ENCODE measurements at places on chromosomes 12 and 14. TPM values are rescaled to one million over a fixed set of nuclear protein-coding genes. Genes with fewer than 3 reads are reported as not detected.

DNA sequence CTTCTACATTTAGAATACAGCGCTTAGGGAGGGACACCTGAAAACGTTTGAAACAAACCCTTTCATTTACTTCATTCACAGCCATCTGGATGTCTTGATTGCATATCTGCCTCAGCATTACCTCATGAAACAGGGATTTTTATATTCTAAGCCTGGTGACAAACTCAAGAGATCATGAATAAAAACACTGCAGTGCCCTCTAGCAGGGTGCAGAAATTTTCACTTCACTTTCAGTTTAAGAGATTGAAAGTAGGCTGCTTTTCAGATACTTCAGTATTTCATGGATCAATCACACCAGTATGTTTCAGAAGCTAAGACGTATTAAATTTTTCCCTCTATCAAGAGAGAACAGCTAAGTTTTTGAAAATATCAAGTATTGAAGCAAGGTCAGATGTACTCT lies 467.8 kb downstream of the MDGA2 start:
- H3K4me1 ChIP-seq = no peaks in the 10 kb centered on the region
- no peak overlapping the region for H3K27ac ChIP-seq
- H3K4me3 ChIP-seq = no peak overlapping the region
- no peaks in the 10 kb centered on the region for H3K36me3 ChIP-seq
- no peak for DNase-seq

The LMO3 gene
- total RNA-seq = 127 TPM

GRCh38 chr14:33081259-33081658 lies 142.6 kb downstream of the NPAS3 start:
- H3K27me3 ChIP-seq = no peaks in the 10 kb centered on the region
- no peak overlapping the region for H3K27ac ChIP-seq
- DNase-seq = no peak
- no peak overlapping the region for H3K4me3 ChIP-seq

DNA sequence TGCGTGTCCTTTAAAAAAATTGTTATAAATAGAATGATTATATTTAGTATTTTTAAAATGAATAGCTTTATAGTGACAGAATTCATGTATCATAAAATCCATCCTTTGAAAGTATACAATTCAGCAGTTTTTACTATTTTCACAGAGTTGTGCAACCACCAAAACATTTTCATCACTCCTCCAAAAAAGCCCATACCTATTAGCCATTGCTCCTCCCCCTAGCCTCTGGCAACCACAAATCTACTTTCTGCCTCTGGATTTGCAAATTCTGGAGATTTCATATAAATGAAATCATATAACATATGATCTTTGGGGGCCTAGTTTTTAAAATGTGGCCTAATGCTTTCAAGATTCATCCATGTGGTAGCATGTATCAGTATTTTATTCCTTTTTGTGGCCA lies 117.9 kb upstream of the MED13L start:
- no peaks in the 10 kb centered on the region for H3K36me3 ChIP-seq
- no peaks in the 10 kb centered on the region for H3K4me1 ChIP-seq
- H3K27me3 ChIP-seq = no peaks in the 10 kb centered on the region
- H3K27ac ChIP-seq = no peak overlapping the region
- no peak overlapping the region for H3K4me3 ChIP-seq
- no peak for DNase-seq

The KRT6C gene
- total RNA-seq = not detected

The CCDC38 gene
- 0.24 TPM for total RNA-seq
